ENCODE measurements at places on chromosomes 3 and 15.

DNA sequence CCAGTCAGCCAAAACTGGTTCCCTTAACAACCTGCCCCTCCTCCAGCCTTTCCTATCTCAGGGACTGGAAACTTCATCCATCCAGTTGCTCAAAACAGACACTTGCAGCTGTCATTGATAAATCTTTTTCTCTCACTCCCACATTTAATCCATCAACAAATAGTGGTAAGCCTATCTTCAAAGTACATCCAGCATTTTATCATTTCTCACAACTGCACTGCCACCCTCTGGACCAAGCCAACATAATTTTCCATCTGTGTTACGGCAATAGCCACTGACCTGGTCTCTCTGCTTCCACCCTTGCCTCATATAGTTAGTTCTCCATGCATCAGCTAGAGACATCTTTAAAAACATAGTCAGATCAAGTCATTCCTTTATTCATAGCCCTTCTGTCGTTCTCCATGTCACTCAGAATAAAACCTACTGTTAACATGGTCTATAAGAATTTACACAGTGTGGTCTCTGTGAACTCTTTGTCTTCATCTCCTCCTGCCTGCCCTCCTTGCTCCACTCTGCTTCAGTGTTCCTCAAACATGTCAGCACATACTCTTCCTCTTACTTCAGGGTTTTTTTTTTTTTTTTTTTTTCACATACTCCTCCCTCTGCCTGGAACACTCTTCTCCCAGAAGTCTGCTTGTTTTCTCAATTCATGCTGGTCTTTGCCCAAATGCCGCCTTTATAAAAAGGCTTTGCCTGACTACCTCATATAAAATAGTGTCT, 102.5 kb upstream of the COL6A5 start:
- DNase-seq: no peak

DNA sequence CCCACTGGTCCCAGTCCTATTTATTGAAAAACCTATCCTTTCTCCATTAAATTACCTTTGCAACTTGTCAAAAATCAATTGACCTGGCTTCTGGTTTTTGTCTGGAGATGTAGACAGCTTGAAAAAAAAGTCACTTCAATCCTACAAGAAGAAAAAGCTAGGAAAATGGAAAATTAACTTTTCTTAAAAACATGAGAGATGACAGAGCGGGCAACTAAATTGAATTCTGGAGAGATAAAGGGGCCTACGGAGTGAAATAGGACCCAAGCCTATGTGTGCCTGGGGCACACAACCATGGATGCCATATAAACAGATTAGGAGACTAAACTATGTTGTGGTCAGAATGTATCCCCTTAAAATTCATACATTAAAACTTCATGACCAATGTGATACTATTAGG, 363.3 kb upstream of the SLCO3A1 start:
- no peak for DNase-seq

DNA sequence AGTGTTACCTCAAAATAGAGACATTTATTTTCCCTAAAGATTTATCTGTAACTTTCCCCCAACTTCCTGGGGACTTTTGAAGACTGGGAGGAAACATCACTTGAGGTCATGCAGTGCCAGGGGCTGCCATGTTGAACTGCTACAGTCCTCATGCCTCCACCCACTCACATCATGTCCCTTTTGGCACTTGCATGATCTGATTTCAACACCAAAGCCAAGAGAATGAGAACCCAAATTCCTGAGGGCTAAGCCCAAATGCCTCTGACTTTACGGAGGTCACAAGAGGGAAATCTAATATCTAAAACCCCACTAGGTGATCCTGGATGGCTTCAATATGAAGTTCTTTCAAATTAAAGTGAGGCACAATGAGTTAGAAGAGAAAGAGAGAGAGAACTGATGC, 213.1 kb downstream of the NTRK3 start:
- no peak for DNase-seq

DNA sequence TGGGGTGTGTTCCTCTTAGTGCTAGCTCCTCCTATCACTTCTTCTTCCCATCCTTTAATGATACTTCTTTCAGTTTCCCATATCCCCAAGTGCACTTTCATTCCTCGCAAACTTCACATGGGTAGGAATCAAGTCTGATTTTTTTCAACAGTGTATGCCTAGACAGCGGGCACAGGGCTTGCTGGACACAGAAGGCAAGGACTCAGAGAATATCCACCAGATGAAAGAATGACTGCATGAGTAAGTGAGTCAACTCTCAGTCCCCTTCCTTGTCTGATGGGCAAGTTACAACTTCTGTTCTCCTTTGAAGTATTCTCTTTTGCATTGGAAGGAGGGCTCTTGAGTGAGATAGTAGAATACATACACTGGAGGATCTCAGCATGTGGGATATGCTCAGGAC, 3.1 kb upstream of the SQOR start:
- no peak for DNase-seq

- DNase-seq: no peak
Observed at GRCh38 chr3:27641888-27642601, 80.1 kb downstream of the EOMES start.

GRCh38 chr15:88042047-88042446, 214.5 kb downstream of the NTRK3 start:
- no peak for DNase-seq

- no peak for DNase-seq
Observed at GRCh38 chr3:23895181-23895580, 21.6 kb downstream of the NKIRAS1 start.

- DNase-seq: no peak
Observed at GRCh38 chr3:65833761-65834505, 204.8 kb downstream of the MAGI1 start.

- DNase-seq: no peak
Observed at GRCh38 chr3:179731544-179731943, 78.7 kb downstream of the USP13 start.

- DNase-seq: no peak
Observed at GRCh38 chr3:52366527-52366926, 50.4 kb downstream of the DNAH1 start.

Measured in NCI-H524 (cell line).